ENCODE measurements at places on chromosomes 6 and 20.

DNA sequence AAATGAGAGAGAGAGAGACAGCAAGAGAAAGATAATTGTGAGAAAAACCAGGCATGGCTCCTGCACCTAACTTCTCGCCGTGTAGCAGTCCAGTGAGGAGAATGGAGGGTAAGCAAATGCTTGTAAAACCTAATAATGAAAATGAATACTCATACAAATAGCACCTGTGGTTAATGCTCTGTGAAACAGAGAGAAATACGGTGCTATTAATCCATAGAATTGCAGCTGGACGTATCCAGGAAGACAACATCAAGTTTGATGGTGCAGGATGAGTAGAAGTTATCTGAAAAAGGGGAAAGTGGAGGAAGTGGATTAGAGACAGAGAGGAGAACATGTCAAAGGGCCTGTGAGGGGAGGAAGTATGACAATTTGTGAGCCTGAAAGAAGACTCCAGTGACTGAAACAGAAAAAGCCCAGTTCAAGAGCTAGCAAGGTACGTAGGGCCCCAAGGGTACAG, 89.4 kb upstream of the PAK5 start:
- no peak for DNase-seq

DNA sequence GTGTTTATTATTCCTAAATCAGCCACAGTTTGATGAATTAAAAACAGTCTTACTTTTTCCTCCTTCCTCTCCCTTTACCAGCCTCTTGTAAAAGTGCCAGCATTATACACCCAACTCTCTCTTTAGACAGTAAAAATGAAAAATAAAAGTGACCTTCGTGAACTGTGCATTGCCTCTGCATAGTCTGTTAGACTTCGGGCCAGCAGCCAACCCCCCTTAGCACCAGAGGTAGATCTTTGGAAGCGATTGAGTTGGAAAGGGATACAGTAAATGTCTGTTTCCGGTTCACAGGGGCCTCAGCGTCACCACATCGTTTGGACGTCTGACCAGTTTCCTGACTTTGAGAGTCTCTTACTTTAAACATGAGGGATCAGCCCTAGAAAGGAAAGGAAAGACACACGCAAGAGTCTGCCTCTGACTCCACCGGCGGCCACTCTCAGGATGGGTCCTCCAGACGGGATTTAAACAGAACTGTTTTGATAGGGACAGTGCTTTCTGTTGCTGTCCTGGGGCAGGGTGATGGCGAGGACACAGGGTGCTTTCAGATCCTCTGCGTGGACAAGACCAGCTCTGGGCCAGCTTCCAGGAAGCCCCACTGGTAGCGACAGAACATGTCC, 206.6 kb upstream of the PREP start:
- DNase-seq, result no peak

DNA sequence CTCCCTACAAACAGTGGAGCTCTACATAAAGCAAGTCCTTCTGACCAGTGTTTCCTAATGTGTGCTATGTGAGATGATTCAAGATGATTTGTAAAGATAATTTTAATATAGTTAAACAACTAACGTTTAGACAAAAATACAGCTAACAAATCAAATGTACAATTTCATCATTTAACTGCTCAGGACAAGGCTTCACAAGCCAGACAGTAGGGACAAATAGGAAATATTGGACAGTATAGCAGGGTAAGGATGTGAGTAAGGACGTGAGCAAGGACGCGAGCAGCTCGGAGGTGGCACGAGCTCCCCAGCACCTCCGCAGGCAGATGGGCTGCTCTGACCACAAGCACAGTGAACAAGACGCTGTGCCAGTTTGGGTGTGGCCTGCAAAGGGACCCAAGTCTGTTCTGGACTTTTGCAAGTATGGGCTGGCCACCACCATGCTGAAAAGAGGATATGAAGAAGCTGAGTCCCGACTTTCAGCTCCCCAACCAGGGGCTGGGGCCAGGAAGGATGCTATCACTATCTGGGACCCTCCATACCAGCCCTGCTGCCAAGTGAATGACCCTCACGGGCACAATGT, 14.5 kb downstream of the DIDO1 start:
- no peak for DNase-seq

DNA sequence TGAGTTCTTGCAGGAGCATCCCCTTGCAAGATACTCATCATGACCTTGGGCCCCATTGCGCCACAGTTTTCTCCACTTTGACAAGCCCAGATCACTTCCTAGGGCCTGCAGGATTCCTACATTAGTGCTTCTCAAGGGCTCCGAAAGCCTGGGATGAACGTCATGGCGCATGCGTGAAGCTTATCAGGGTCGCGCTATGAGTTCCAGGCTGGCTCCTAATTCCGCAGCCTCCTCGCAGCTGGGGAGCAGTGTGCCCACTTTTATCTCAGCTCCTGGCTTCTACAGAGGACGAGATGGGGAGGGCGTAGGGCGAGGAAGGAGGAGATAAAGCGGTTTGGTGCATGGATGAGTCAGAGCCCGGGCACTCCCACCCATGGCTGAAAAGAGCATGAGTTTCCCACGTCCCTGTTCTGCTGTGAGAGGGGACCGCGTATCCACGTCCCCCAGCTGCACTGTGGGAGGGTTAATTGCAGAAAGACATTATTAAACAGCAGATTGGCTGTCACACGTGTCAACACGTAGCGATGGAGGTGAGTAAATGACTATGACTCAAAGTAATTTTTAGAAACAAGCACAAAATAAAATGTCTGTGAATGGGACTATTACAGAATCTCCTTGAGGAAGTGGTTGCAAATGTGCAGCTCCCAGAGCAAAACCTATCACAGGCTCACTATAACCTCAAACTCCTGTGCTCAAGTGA, 72.9 kb upstream of the DSP start:
- no peak for DNase-seq

DNA sequence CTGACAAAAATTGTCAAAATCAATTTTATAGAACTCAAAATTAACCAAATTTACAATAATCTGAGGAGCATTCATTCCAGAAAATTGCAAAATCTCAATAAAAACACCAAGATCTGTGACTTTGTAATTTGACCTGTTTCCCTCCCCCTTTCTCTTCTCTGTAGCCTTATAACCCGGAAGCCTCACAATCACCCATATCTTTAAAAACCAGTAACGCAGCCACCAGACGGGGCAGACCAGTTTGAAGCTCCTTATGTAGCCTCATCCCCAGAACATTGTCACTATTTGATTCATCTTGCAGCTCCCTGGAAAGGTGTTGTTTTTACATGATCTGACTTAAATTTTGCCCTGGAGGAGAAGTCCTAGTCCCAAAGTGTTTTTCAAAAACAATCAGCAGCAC, 27.5 kb upstream of the TGM6 start:
- DNase-seq, result no peak

DNA sequence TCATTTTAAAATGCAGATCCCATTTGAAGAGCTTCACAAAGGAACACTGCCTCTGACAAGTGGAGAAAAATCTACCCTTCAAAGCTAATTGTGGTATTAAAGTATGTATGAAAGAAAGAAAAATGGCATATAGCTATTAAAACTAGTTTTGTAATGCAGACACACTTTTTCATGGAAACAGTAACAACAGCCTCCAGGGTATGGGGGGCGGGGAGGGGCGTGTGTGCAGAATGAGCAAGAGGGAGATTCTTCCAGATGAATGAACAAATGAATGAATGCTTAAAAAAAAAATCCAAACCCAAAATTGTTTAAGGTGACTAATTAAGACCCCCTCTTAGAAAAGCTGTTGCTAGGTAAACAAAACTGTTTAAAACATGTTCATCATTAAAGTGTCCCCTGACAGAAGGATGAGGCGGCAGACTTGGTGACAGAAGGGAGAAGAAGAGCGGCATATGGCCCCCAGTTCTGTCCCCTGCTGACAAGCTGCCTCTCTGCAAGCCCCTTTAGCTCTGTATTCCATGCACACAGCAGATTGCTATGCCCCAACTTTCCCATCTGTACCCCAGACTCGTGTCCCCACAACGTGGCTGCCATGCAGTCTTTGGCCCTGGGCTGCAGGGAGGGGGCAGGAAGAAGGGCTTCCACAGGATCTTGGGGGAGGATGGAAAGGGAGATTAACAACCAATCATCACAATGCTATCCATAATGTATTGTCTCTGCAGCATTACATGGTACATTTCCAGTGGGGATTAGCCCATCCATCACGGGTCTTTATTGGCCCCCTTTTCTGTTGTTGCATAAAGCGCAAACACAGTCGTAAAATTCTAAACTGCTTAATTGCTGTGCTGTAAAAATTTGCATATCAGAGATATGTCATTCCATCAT, 108.4 kb upstream of the OLIG3 start:
- DNase-seq, result no peak

DNA sequence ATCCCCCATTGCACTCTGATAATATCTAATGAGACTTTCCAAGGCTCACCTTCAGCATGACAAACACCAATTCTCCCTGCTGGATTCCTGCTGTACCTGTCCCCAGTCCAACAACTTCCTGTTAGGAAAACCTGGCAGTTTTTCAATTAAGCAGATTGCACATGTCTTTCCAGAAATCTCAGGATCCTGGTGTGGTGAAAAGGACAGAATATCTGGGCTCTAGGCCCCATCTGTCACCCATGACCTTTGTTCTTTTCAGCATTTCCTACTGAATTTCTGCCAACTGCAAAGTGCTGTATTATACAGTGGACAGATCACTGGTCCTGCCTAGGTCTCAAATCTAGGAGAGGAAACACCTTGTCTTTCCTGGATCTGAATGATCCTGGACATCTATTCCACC, 27.7 kb upstream of the DTNBP1 start:
- no peak for DNase-seq

DNA sequence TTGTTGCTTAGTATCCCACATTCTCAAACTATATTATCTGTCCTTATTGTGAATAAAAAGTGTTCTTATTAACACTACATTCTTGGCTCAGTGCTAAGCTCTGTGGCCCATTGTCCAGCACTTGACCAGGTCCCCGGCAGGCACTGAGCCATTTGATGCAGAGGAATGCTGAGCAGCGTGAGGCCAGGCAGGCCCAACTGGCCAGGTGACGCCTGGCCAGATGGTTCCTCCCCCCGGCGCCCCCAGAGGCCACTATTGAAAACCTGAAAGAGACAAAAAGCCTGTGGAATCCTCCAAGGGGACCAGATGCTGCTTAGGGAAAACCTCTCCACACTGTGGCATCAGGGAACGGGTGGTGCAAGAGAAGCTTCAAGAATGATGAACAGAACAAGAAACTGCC, 597.5 kb upstream of the JAG1 start:
- no peak for DNase-seq

- DNase-seq, result no peak
Measured at GRCh38 chr6:145279993-145280392, 455.3 kb downstream of the EPM2A start.

DNA sequence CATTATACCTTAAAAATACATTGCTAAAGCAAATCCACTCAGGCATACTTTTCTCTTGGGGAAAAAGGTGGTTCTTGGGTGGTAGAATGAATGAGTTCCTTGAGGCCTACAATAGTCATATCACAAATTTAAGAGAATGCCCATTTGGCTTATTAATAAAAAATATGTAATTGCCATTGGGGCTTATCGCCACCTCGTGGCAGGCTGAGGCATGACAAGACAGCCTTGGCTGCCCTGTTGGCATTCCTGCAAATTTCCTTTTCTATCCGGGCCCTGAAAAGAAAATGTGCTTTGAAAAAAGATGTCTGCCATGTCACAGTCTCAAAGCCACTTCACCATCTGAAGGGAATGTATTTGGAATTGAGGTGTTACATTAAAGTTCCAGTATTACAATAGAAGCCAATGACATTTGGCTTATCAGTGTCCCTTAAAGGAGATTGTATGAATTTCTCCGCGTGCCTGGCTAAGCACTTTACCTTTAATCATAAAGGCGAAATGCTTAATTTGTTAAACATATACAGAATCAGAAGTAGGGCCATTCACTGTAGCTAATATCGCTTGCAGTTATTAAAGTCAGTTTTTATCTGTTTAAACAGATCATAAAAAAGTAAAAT, 188.3 kb upstream of the ZFP64 start:
- peak; percentile 7 for DNase-seq

DNA sequence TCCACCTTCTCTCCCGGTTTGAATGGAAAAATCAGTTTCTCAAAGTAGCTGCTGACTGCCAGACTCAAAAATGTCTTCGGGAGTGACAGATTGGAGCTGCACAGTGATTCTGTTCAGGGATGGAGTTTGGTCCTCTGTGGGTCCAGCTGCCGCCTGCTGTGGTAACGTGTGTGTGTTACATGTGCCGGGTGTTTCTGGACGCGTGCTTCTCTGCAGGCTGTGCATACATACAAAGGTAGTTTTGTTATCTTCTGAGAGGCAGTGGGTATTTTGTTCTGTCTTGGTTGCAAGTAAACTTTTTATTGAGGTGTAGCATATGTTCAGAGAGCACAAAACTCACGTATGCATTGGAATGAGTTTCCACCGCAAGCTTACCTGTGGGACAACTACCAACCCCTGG, 41.3 kb upstream of the NAA20 start:
- no peak for DNase-seq

DNA sequence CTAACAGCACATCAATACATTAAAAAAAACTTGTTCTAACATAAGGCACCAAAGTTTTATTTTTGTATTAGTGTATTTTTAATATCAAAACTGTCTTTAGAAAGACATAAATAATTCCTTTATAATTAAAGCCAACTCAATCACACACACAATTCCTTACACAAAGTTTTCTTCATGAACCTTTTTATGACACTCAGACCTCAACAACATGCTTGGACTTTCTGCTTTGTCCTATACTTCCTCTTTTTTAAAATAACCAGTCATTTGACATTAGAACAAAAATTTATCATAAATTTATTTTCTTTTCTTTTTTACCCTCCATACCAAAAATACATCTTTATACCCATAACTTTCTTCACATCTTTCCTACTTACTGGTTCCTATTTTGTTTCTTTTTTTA, 292.0 kb upstream of the ARID1B start:
- no peak for DNase-seq

DNA sequence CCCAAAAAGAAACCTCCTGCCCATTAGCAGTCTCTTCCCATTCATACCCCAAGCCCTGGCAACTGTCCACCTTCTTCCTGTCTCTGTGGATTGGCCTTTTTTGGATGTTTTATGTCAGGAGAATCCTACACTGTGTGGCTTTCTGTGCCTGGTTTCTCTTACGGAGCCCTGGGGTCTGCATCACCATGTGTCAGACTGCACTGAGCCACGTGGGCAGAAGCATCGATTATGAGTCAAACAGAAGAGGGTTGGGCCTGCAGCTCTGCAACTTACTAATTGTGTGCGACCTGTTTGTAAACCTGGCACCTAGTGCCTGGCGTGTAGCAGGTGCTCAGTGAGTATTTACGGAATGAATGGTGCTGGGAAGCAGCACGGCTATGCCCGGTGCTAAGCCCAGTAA, 62.6 kb downstream of the IGF2R start:
- DNase-seq, result no peak

GRCh38 chr20:62159839-62160238, 16.3 kb downstream of the SS18L1 start:
- peak; percentile 41 for DNase-seq

- no peak for DNase-seq
Measured at GRCh38 chr6:27752038-27752885, 159.9 kb downstream of the OR2B2 start.

GRCh38 chr6:14873101-14873500, 372.8 kb upstream of the JARID2 start:
- no peak for DNase-seq

Measured in stimulated activated CD8-positive, alpha-beta memory T cell treated with anti-CD3 and anti-CD28 coated beads, Interleukin-7, amount 100 ng/mL, for 24 hours (primary cell).